ENCODE measurements at places on chromosomes 16 and 17. TPM values are rescaled to one million over a fixed set of nuclear protein-coding genes. Genes with fewer than 3 reads are reported as not detected.

- DNase-seq = no peak
Observed at GRCh38 chr17:33804401-33804800, 450.7 kb upstream of the CCL2 start.

DNA sequence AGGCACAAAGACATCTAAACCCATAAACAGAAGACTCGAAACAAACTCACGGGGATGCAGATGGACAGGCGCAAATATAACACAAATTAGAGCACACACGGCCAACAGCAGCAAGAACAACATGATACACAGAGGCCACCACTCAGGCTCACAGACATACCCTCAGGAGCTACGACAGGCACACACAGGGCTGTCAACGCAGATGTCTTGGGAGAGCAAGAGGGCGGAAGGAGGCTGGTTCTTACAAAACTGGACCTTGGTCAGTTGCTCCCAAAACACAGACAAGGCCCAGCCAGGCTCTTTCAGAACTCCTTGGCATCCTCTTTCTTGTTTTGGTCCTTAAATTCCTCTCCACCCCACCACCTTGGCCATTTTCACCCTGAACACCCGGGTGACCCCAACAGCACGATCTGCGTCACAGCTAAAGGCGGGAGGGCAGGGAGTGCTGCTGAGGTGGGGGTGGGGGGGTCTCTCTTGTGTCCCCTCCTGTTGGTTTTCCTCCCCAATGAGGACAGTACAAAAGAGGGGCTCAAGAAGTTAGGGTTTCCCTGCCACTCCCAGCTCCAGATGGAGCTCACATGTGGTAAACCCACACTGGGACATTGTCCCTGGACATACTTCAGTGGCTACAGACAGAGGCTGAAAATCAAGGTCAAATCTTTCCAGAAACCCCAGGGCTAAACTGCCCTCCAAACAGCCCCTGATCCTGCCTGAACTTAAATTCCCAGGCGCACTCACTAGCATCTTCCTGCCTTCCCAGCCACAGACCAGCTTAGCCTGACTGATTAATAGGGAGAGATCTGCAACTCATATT is 221.3 kb downstream of the C16orf78 start:
- no peak for DNase-seq

DNA sequence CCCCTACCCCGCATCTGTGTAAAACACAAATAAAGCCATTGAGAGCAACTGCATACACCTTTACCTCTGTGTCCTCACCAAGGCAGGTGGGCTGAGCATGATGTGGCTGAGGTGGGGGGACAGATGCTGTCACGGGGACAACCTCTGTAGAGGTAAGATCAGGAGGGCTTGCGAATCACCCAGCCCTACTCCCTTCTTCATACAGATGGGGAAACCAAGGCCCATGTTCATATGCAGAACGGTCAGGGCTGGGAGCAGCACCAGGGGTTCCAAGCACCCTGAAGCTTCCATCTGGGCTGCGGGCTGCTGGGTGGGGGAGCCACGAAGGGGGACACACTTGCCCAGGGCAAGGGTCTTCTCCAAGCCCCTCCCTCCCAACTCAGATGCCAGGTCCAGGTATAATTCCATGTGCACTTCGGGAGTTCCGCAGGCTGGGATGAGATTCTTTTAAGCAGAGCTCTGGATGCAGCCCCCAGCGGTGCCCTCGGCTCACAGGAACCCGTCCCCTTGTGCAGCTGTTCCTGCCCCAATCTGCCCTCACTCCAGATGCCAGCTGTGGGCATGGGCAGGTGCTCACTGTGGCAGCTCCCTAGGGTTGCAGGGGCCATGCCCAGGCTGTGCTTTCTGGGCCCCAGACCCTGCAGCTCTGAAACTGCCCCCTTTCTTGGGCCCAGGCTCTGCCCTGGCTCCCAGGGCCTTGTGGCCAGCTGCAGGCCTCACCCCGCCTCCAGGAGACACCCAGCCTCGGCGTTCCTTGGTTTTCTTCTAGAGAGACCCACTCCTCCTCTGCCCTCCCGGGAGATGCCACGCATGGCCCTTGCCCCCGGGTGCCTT is 9.6 kb downstream of the CTRB1 start:
- no peak for DNase-seq

- DNase-seq = no peak
Observed at GRCh38 chr17:69466451-69466850, 52.0 kb downstream of the MAP2K6 start.

The SOX15 gene
- 3.5 TPM for polyA plus RNA-seq

DNA sequence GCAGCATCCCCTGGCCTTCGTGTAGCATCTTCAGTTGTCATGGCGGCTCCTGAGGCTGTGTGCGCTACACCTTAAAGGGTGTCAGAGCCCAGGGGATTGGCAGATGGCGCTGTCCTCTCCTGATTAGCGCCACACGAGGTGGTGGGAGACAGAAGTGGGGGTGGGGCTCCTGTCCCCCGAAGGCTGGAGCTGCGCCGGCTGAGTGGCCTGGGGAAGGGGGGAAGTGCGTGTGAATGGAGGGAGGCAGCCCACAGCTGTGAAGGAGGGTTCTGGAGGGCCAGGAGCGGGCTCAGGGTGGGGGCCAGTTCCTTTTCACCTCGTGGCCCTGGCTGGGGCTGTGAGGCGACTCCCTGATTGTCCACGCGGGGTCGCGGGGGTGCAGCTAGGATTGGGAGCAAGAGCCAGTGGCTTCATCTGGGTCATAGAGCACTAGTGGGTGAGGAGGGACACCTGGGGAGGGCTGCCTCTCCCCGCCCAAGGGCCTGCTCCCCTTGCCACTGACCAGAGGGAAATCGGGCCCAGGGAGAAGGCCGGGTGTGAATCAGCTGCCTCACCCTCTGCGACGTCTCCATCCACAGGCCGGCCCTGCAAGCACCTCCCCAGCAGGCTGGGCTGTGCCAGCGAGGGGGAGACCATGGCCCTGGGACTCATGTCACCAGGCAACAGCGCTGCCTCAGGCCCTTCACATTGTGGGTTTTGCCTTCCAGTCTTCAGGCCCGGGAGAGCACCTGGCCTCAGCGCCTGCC is 14.1 kb downstream of the BAHCC1 start:
- DNase-seq = no peak

DNA sequence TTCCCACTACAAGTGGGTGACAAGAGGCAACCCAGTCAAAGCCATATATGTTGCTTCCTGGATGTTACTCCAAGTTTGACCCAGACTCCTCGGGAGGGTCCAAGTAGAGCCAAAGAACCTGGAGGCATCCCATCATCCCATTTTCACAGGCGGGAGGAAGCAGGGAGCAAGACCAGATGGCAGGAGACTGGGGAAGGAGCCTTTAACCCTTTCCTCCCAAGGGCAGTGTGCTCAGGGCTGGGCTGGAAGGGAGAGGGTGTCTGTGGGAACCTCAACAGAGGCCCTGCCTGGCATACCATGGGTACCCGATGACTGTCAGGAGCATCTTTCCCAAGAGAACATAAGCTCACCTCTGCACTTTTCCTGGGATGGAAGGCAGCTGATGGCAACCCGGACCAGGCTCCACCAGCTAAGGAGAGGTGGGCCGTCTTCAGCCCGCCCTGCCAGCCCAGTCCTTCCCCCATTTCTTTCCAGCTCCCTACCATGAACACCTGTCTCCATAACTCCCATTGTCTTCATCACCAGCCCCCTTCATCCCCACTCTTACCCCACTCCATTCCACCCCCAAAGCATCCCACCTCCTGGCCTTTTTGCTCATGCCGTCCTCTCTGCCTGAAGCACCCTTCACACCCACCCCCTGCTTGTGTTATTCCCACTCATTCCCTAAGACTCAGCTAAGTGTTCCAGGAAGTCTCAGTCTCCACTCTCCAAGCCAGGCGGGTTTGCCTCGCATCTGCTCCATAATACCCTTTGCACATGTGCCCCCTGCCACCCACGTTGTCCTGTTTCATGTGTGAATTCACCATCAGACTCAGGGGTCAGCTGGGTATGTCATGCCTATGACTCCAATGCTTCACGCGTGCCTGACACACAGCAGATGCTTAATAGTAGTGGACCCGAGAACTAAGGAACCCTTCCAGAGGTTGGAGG is 5.9 kb upstream of the SLC16A5 start:
- DNase-seq = no peak

The MT1M gene
- 0.82 TPM for polyA plus RNA-seq

- DNase-seq = peak; percentile 77
Observed at GRCh38 chr16:4373909-4374742, 2.5 kb downstream of the VASN start.

DNA sequence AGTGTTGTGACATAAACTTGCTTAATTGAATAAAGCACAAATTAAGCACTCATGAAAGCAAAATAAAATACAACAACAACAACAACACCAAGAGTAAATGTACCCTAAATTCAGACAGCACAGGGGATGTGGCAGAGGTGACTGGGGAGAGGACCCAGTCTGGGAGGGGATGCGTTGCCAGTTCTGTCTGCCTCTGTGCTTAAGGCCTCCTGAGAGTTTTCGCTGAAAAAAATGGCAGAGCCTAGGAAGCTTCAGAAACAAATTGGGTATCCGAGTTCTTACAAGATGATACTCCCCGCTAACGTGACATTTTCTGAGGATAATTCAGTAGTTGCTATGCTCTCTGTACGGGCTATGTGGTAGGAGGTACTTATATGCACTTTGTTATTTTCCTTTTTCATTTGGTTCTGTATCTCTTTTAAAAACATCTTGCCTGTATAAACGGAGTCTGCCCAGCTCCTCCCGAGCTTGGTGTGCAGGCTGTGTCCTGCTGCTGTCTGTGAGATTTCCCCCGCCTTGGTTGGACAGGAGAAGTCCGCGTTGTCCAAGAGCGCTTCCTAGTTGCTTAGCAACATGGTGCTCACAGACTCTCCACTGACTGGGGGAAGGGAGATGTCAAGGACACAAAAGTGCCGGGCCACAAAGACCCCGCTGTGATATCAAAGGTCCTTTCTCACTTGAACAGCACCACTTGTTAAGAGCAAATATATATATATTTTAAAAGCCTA is 134.2 kb upstream of the CPHXL start:
- peak; percentile 55 for DNase-seq

GRCh38 chr17:28857905-28858800 is 3.3 kb downstream of the ERAL1 start:
- DNase-seq = no peak

- peak; percentile 99 for DNase-seq
Observed at GRCh38 chr17:76264755-76265623, at the start of gene UBALD2. Gene UBALD2, plus strand, starts transcription at chr17:76265348. Its CDS starts 158 bp downstream, at chr17:76265506.

DNA sequence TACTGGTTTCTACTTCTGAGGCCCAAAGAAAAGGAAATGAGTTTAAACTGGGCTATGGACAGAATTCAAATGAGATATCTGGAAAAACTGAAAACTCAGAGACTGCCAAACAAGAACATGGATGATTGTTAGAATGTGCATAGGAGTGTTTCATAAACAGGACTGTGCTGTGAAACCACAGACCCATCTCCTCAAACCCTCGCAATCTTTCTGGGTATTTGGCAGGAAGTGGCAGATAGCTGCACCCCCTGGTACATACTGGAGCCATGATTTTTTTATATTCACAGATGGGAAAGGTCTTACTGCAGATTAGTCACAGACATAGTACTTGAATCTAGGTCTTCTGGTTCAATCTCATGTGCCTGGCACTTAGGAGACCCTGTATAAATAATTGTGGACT is 145.0 kb downstream of the CCDC182 start:
- DNase-seq = no peak

- DNase-seq = no peak
Observed at GRCh38 chr17:14741491-14741890, 440.6 kb downstream of the HS3ST3B1 start.

- DNase-seq = no peak
Observed at GRCh38 chr16:77459534-77460254, 24.9 kb upstream of the ADAMTS18 start.

The WFDC1 gene
- polyA plus RNA-seq = not detected

The TBC1D3B gene
- 16.0 TPM for polyA plus RNA-seq

DNA sequence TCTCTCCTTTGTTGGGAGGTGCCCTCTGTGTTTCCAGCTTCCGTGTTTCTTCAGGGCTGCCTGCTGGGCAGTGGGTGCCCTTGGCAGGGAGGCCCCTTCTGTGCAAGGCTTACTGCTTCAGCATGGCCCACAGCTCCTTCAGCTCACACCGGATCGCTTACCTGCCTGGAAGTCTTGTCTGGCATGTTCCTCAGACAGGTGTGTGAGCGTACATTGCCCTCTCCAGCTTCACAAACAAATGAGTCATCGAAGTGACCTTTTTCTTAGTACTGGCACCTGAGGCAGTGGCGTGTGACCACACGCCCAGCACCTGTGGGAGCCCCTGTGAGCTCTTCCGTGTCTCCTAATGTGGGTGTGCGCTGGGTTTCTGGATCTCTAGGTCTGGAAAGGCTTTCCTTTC is 3.5 kb downstream of the RAB40C start:
- DNase-seq = no peak

DNA sequence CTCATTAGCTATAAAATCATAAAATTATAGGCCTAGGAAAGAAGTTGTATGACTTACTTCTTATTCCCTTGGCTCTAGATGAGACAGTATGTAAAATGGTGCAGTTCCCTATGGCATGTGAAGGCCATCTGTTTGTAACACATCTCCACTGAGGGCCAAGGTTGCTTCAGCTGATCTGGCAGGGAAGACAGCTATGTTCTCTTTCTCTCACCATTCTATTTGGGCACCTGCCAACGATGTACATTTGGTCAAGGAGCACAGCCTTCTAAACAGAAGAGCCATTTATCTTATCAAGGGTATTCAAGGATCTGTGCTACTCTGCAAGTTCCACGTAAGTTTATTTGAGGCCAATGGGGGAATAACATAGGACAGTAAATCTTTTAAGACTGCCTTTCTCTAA is 129.8 kb upstream of the TOM1L1 start:
- DNase-seq = peak; percentile 5

The ABCA9 gene
- polyA plus RNA-seq = 14.4 TPM

DNA sequence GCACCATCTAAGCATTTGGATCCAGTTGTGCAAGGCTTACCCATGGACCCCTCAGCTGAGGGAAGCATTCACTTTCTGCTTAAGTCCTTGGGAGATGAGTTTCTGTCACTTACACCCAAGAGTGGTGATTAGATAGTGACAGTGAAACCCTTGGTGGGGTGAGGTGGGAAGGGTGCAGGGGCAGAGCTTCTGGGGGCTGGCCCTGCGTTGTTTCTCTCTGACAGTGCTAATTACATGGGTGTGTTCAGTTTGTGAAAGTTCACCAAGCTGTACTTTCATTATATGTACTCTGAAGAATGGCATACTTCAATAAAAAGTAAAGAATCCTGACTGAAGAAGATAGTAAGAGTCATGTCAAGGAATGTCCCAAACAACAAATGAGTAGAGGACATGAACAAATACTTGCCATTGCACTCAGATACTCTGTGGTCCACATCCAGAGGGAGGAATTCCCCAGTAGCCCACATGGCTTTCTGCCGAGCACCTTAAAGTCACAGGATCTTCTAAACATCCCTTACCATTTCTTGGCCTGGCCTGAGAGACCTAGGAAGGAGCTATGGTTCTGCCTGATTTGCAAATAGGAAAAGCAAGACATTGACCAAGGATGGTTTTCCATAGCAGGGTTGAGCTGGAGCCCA is 8.4 kb downstream of the CHST6 start:
- no peak for DNase-seq

DNA sequence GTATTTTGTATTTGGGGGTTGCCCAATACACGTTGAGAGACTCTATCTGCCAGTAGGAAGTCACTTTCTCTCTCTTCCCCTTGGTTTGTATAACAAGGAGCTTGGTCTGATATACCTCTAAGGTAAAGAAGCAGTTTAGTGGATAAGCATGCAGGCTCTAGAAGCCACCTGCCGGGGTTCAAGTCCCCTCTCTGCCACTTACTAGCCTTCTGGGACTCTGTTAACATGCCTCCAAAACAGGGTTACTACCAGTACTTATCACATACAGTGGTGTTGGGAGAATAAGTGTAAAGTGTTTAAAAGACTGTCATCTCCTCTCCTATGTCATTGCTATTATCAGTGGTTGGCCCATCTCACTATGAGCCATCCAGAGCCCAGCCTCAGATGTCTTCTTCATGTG is 156.1 kb upstream of the HS3ST3A1 start:
- no peak for DNase-seq

The C16orf92 gene
- polyA plus RNA-seq = not detected

Measured in muscle of arm (tissue), 14 donors.